A549 (cell line): ENCODE measurements at places on chromosomes 13 and 19.
A peak's percentile ranks its signal among the peaks of the same experiment; 100 is the strongest.

GRCh38 chr13:72205773-72206172, 338.8 kb upstream of the DACH1 start:
- DNase-seq, result no peak

DNA sequence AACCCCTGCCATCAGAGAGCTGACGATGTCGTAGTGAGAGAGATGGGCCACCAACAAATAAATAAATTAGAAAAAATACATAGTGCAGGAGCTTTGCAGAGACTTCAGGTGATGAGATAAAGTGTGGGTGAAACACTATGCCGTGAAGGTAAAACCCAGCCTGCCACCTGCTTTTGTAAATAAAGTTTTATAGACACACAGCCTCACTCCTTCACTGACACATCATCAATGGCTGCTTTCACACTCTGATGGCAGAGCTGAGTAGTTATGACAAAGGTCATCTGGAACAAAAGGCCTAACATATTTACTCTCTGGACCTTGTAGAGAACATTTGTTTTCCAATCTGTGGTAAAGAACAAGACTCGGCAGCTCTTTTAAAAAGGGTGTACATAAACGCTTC, 45.0 kb downstream of the MBD3L2B start:
- no peak for DNase-seq

DNA sequence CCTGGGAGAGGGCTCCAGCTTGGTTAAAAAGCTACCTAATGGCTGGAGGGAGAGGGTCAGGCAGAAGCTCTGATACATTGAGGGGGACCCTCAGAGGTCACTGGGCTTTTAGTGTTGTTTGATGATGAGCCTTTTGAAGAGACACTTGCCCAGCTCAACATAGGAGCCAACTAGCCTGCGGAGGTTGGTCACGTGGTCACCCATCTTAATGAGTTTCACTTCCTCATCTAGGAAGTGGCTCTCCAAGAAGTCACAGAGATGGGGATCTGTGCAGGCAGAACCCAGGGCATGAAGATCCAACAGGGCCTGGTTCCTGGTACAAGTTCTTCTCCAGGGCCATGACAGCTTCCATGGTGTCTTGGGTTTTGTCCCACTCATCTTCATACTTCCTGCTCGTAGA, 33.4 kb downstream of the IPO5 start:
- no peak for DNase-seq

- no peak for DNase-seq
Observed at GRCh38 chr19:13314761-13315160, 164.6 kb downstream of the IER2 start.

GRCh38 chr13:111020546-111020945, 94.6 kb upstream of the ARHGEF7 start:
- DNase-seq, result no peak

DNA sequence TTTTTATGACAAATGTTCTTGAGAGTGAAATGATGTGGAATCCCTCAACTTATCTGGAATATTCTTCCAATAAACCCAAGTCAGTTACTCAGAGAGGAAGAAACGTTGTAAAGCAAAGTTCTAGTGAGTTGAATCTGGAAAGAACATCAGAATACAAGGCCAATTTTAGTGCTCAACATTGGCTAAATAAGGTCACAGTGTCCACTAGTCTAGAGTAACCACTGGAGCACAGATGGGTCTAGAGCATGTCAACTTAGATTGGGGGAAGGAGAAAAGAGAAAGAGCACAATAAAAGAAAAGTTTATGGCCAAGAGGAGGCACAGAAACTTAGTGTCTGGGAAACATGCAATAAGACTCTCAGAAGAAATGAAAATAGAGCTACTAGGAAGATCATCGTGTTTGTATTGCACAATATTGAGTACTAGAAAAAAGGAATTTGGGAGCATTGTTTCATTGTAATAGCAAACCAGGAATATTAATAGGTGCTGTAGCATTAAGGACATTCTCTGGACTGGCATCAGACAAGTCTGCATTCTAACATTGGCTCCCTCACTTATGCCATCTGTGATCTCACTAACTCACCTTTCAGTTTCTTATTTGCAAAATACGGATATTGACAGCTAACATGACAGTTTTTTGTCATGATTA, 1318.5 kb downstream of the PCDH9 start:
- DNase-seq, result no peak

GRCh38 chr19:17236811-17237543, 8.7 kb downstream of the NR2F6 start:
- DNase-seq, result no peak

GRCh38 chr19:4851551-4852290, 15.7 kb downstream of the PLIN3 start:
- DNase-seq, result peak; percentile 52

GRCh38 chr13:110923777-110924638, 9.1 kb upstream of the ANKRD10 start:
- no peak for DNase-seq

GRCh38 chr19:3609779-3610719, 3.4 kb upstream of the TBXA2R start:
- DNase-seq, result peak; percentile 47

DNA sequence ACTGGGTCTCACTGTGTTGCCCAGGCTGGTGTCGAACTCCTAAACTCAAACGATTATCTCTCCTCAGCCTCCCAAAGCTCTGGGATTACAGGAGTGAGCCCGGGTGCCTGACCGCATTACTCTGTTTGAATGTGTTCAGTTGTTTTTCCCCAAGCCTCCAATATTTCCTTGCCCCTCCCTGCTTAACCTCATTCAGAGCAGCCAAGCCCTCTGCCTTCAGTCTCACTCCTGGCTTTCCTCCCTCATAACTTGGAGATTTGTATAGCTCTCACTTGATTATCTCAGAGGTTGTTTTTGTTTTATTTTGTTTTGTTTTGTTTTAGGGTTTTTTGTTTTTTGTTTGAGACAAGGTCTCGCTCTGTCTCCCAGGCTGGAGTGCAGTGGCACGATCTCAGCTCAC, 11.4 kb downstream of the EPHX3 start:
- no peak for DNase-seq

DNA sequence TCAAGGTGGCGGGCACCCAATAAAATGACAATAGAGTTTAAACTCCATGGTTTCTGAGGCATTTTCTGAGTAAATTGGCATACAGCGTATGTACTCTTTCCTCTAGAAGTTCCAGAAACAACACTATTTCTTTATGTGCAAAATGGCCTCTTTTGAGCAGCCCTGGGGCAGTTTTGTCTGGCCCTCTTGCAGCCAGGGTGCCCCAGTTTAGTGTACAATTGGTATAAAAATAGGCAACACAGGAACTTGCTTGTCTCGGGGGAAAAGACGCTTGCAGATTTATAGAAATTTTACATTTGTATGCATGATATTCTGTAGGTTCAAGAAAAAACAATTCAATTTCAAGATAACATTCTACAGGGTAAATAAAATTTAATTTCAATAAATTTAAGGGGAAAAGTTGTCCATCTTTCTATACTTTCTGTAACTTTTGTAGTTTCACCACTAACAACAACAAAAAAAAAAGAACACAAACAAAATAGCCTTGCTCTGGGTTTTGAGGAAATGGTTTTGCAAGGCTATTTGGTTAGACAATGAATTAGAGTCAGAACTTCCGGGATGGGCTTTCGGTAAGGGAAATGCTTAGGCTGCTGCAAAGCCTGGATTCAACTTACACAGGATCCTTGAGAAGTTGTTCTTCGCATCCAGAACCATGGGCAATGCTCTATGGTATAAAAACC, 45.3 kb downstream of the LRCH1 start:
- no peak for DNase-seq

GRCh38 chr19:18666317-18666716, 17.2 kb upstream of the CRTC1 start:
- DNase-seq, result no peak

DNA sequence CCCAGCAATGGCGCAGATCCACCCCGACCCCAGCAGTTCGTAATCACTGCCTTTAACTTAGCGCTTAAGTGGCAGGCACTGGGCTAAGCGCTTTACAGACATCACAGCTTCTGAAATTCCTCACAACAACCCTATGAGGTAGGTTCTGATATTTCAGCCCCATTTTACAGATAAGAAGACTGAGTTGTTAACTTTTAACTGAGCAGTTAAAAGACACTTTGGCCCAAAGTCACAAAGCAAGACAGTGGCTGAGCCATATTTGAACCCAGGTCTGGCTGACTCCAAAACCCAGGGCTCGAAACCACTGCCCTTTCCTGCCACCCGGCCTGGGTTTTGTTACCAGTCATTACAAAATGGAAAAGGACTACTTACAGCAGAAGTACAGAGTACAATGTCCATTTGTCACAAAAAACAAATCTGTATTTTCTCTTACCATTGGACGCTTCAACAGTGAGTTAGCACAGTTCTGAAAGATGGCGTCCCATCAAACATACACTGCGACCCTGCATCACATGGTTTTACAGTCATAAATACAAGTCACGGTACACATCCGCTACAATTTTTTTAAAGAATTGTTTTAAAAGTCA, 8.5 kb downstream of the HNRNPL start:
- no peak for DNase-seq

GRCh38 chr13:21016487-21016886, 44.9 kb downstream of the LATS2 start:
- no peak for DNase-seq

- no peak for DNase-seq
Observed at GRCh38 chr19:41595890-41596280, 19.9 kb downstream of the CEACAM21 start.
